Osteoblast (primary cell): ENCODE measurements at places on chromosomes 4 and X. TPM values are rescaled to one million over a fixed set of nuclear protein-coding genes. Genes with fewer than 3 reads are reported as not detected.

GRCh38 chrX:129875669-129876068, 30.3 kb upstream of the UTP14A start:
- DNase-seq = peak; percentile 91

GRCh38 chr4:124754681-124755080, 42.1 kb upstream of the ANKRD50 start:
- peak; percentile 68 for DNase-seq

The CLCN4 gene
- 14.1 and 16.2 TPM in 2 replicates for total RNA-seq

The TMEM47 gene
- total RNA-seq = 85.7 and 111 TPM in 2 replicates

GRCh38 chr4:58688568-58688967, 1578.4 kb upstream of the IGFBP7 start:
- DNase-seq = no peak

The ZDHHC15 gene
- 0.59 and 1.1 TPM in 2 replicates for total RNA-seq
